ENCODE measurements at places on chromosomes 1 and 21.

- no peak for DNase-seq
Measured at GRCh38 chr1:83631851-83632250, 367.1 kb downstream of the TTLL7 start.

DNA sequence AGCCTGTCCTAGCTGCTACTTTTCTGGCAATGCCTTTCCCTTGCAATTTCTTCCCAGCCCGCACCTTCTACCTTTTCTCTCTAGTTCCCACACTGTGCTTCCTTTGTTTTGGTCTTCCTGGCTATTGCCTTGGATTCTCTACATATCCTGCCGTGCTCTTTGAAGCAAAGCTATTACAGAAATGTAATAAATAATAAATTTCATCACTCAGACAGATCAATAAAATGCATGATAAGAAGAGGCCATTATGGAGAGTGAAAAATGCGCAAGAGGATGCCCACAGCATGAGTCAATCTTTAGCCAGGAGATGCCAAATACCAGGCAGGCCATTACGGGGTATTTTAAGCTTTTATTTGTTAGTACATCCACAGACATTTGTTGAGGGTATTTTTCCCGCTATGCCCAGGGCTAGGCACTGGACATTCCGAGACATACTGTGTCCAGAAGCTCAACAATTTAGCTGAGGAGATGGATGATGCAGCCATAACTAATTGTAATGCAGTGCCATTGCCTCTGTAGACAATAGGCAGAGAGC is 163.6 kb downstream of the ST6GALNAC3 start:
- DNase-seq, result no peak

DNA sequence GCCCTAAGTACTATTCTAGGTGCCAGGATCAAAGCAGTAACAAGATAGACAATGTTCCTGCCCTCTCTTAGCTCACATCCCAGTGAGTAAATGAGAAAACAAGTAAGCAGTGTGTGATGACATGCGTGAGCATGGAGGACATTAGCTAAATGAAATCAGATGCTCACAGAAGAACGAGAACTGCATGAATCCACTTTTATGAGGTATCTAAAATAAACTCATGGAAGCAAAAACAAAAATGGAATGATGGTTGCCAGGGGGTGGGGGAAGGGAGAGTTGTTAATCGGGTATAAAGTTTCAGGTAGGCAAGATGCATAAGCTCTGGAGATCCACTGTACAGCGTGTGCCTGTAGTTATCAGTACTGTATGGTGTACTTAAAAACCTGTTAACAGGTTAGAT is 195.1 kb downstream of the HHAT start:
- DNase-seq, result no peak

GRCh38 chr1:1004780-1005697 is 5.1 kb upstream of the HES4 start:
- no peak for DNase-seq

DNA sequence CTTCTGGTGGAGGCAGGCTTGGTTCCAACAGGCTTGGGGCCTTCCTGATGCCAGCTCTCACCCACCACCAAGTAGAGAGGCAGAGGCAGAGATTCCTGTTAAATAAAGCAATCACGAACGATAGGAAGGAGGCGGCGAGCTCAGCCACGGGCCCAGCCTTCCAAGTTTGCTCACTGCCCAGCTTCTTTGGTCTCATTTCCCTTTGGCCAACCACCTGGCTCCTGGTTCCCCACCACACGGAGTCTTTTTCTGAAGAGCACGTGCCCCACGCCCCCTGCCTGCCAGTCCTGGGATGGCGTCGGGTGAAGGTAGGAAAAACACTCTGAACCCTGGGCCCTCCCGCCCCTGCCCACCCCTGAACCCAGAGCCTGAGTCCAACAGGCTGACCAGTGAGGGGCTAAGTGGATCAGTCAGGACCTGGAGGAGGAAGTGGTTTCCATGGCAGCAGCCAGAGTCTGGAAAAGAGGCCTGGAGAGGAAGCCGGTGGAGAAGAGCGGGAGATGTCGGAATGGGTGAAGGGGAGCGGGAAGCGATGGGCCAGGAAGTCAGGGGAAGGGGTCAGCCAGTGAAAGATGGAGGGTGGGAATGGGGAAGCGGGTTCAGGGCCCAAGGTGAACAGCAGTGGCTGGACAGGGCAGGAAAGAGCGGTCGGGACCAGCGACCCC is 158.2 kb upstream of the KLHDC7A start:
- DNase-seq, result no peak

- DNase-seq, result no peak
Measured at GRCh38 chr21:30769724-30770431, 14.7 kb upstream of the KRTAP21-1 start.

DNA sequence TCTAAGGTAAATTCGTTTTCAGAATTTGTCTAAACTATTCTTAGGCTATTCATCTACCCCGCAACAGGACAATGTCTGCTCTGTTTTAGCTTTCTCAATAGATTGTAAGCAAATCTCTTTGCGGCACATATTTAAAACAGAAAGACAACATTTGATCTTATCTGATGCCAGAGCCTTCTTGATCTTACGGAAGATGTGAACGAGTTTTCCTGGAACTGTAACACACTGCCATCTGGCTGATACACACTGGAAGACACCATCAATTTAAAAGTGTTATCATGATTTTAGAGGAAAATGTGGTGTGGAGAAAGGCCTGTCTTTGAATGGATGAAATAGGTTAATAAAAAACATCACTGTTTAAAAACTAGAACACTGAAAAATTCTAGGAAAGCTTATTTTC is 36.1 kb downstream of the COA6 start:
- no peak for DNase-seq

- DNase-seq, result no peak
Measured at GRCh38 chr1:197618061-197618460, 157.2 kb downstream of the DENND1B start.

DNA sequence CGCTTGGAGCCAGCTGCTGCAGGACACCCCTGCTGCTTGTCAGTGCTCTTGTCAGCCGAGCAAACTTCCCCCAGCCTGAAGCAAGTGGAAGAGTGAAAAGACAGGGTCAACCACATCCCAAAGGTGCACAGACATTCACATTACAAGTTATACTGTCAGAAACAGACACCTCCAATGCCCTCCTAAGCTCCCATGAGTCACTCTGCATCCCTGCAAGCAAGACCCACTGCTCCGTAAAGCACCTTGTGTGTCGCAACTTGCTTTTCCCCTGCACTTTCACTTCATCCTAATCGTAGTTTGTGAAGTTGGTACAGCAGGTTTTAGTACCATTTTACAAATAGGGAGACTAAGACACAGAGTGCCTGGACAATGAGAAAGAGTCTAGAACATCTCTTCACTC is 51.1 kb downstream of the KCNH1 start:
- DNase-seq, result no peak

DNA sequence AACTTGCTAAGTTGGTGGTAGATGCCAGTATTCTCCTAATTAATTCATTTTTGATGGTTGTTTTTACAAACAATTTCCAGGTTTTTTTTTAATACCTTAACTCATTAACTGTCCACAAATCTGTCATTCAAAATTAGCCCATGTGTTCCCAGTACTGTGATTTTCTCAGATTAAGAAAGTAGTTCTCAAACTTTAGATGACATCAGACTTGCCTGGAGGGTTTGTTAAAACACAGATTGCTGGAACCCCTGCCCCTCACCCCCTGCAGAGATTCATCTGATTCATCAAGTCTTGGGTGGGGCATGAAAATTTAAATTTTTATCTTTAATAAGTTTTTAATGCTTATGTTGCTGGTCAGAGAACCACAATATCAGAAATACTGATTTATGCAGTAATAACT is 130.5 kb downstream of the BACH1 start:
- no peak for DNase-seq

GRCh38 chr1:65386439-65386838 is 34.0 kb upstream of the LEPR start:
- DNase-seq, result no peak

GRCh38 chr1:184152974-184153373 is 101.4 kb downstream of the TSEN15 start:
- DNase-seq, result no peak

DNA sequence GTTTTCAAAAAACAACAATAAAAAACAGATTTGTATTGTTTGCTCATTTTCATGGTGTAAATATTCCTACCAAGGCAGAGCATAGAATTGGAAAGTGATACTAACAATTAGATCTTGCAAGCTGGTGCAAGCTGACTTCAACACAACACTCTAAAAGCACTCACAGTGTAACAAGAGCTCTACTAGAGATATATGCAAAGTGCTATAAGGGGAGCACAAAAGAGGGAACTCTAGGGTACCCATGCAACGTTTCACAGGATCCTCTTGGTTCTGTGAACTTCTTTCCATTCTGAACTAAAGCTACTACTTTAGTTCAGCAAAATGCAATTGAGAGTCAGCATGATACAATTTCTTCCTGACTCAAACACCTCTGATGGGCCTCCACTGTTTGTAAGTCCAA is 78.3 kb downstream of the ATP1B1 start:
- no peak for DNase-seq

GRCh38 chr1:46404482-46405196 is 10.5 kb downstream of the FAAH start:
- DNase-seq, result no peak

DNA sequence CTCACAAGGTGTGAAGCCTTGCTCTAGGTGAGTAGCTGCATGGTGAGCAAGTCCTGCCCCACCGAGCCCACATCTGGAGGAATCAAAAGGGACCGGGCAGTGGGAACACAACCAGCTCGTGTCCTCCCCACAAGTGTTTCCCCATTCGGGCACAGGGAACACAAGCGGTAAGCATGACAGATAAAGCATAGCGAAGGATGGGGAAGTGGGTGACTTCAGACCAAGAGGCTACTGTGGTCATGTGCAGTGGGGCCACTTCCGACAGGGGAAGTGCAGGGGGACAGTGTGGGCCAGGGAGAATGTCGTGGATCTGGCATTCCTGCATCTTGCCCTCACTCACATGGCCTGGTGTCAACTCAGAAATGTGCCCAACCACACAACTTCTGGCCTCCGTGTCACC is 306.2 kb downstream of the FAM72C start:
- DNase-seq, result no peak

GRCh38 chr21:15332572-15332971 is 267.8 kb upstream of the NRIP1 start:
- DNase-seq, result no peak

- DNase-seq, result no peak
Measured at GRCh38 chr21:33317786-33318486, 6.8 kb upstream of the IFNAR1 start.

GRCh38 chr1:8378178-8378577 is 60.3 kb downstream of the SLC45A1 start:
- DNase-seq, result no peak

DNA sequence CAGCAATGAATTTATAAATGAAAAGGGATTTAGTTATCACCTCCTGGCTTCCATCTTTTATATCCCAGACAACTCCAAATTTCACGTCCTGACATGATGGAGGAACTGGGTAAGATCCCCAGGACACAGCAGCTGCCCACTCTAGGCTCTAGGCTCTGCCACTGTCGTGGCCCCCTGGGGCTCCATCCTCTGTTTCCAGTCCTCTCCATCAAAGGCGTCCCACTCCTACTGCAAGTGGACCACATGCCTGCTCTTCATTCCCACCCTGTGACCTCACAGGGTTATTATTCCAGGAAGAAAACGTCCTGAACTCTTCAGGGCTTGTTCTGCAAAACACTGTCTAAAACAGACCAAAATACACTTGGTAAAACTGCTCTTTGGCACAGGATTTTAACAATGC is 11.9 kb downstream of the URB1 start:
- no peak for DNase-seq

DNA sequence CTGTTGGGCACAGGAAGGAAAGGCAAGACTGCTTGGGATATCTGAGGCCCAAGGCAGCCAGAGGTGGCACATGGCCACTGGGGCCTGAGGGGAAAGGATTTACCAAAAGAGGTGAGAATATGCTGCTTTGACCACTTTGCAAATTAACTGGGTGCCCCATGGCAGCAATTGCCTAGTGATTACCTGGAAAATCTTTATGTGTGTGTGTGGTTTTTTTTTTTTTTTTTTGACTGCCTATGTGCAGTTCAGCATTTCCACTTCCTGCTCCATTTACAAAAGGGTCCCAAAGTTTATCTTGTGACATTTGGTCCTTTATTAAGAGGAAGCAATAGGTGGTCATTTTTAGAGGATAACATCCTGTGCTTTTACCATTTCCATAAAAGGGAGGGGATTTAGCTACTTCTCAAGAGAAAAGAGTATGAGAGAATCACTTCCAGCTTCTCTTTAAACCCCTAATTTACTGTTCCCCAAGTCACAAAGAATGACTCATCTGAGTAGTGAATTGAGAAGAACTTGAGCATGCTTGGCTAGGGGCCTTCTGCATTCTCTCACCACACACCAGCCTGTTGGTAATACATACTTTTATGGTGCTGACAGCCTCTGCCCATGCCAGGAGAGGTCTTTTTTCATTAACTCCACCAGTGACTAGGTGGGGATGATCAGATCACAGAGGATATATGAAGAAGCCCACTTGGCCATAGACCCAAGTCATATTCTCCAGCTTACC is 52.1 kb downstream of the SYDE2 start:
- DNase-seq, result no peak

DNA sequence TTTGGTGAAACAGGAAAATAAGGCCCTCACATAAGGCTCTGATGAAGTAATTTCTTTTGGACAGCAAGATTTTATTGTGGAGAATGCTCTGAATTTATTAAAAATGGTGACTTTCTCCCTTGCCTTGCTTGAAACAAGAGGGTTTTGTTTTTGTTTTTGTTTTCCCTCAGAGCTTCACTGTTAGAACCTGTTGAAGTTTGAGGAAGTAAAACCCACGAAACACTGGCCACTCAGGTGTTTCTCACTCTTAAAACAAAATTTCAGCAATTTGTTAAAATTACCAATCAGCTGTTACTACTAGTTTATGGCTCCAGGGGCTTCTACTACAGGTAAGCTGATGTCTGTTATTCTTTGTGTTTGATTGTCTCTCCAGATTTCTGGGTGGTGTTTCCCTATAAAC is 112.6 kb upstream of the B3GALT2 start:
- no peak for DNase-seq

DNA sequence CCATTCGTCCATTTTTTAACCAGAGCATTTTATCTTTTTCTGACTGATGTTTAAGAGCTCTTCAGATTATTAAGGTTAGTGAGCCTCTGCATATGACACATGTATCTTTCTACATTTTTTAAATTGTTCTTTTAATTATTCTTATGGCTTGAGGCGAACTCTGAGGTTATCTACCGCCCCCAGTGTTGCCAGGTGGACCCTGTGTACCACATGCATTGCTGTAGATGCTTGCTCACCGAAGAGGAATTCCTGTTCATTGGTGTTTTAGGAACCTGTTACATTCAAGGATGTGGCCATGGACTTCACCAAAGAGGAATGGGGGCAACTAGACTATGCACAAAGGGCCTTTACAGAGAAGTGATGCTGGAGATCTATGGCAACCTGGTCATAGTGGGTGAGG is 31.8 kb downstream of the ZNF684 start:
- no peak for DNase-seq

DNA sequence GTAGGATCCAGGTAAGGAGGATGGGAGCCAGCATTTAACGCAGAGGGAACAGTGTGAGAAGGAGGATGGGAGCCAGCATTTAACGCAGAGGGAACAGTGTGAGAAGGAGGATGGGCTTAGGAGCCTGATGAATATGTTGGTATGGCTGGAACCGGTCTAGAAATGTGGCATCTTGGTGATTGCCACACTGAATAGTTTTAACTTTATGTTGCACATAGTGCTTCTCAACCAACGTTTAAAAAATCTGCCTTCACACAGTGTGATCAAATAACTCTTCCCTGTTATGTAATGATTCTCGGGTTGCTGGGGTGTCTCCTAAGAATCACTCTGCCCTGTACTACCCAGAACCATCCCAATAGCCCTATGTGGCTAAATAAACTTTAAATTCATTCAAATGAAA is 146.9 kb upstream of the DUSP10 start:
- DNase-seq, result no peak
